ENCODE measurements at places on chromosomes 11 and 22.

DNA sequence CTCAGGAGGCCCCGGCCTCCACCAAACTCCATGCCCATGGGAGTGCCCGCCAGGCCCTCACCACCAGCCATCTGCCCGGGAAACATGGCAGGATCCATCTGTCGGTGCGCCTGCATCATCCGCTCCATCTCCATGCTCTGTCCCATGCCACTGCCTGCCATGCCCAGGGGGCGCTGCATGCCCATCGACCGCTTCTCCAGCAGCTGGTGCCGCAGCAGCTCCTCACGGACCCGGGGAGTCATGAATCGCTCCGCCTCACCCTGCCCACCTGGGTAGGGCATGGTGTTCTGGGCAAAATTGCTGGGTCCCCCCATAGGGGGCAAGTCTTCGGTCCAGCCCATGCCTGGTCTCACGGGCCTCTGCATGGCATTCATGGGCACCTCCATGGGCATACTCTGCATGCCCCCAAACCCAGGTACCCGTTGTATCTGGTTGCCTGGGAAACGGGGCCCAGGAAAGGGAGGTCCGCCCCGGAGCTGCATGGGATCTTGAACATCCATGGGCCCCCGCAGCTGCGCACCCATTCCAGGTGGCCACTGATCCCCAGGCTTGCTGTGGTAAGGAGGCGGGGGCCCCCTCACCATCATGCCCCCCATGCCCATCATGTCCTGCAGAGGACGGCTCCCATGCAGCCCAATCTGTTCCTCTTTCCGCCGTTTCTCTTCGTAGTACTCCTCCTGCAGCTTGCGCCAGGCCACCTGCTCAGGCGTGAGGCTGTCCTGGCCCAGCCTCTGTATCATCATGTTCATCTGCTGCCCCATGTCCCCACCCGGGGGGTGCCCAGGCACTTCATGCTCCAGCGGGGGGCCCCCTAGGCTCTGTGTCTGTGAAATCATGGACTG, 18.0 kb downstream of the CXCR5 start:
- DNase-seq, result no peak

GRCh38 chr11:62071408-62071807, 52.4 kb upstream of the INCENP start:
- DNase-seq, result no peak

- DNase-seq, result no peak
Measured at GRCh38 chr11:12526789-12527188, 147.4 kb upstream of the TEAD1 start.

DNA sequence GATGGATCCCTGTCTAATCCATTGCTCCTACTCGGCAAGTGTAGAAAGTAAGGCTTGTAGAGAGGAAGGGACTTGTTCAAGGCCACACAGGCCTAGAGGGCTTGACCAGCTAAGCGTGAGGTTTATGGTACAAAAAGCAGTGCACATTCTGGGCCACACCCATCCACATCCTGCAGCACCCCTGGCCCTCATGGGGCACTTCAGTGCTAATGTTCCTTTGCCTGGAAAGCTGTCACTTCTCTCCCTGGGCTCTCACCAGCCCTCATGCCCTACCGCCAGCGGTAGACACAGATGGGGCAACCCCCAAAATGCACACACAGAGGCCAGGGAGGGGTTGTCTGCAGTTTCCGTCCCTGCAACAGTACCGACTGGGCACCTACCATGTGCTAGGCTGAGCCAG, 7.1 kb upstream of the MGAT3 start:
- DNase-seq, result no peak

DNA sequence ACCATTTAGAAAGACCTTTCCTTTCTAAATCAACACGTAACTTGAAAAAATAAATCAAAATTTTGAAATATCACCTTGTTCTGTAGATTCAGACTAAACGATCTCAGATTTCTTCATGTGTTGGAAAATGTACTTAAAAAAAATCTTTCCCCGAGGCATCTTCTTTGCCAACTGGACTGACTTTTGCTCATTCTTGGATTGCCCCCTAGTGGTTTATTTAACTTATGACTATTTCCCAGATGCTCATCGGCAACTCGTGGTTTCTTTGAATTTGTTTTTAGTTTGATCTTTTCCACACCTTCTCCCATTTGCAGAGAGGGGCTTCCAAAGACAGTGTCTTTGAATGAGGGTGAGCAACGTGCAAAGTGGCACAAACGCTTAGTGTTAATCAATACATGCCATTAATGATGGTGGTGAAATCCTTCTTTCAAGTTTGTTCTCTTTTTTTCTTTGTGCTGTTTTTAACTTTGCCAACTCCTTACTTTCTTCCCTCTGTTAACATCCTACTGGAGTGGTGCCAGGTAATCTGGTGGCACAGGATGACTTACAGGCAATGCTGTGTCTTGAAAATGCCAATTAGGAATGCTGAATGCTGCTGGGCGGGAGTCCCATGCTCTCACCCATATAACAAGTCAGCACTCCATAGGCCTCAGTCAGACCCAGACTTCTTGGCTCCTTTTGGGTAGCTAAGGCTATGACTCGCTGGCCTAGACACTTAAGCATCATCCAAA, 18.3 kb downstream of the PRSS23 start:
- peak; percentile 60 for DNase-seq

DNA sequence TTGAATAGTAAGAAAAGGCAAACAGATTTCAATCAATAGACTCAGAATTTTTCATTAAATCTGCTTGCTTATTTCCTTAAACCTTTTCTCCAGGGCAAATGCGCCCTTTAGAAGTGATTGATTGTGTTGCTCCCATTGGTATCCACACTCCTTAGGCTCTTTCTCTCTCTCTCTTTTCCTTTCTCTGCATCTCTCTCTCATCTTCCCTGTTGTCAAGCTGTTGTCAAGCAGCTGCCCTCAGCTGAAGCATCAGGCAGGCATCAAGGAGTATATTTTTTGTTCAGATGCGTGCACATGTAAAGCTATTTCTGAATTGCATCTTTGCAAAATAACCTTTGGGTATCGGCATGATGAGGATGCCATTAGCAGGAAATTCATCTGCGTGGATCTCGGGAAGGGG, 107.2 kb upstream of the PLET1 start:
- DNase-seq, result no peak

- DNase-seq, result no peak
Measured at GRCh38 chr11:87879118-87879517, 296.1 kb downstream of the RAB38 start.

GRCh38 chr11:118609380-118610224, 2.2 kb downstream of the PHLDB1 start:
- no peak for DNase-seq

- DNase-seq, result no peak
Measured at GRCh38 chr22:39349506-39349966, 255 bp upstream of the SYNGR1 start.

DNA sequence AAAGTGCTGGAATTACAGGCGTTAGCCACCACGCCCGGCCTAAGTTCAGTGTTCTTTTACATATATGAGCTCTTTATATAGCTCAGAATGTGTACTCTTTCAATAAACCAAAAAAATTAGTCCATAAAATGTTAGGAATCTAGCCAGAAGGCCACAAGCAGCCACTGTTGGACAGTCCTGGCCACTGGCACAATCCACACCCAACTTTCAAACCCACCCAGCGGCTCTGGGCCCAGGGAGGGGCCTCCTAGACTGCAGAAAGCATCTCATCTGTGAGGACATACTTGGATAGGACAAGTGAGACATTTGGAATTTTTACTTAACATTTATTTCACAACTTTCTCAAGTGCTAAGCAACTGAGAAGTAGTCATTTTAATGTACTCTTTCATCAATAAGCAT, 6.4 kb downstream of the PACSIN2 start:
- DNase-seq, result no peak

GRCh38 chr11:113440816-113441215, 34.4 kb downstream of the DRD2 start:
- DNase-seq, result no peak

- DNase-seq, result peak; percentile 27
Measured at GRCh38 chr11:130390071-130390758, 38.2 kb downstream of the ADAMTS8 start.

- no peak for DNase-seq
Measured at GRCh38 chr11:45155627-45156180, 9.3 kb downstream of the PRDM11 start.

- no peak for DNase-seq
Measured at GRCh38 chr22:43288807-43289420, 54.3 kb downstream of the SCUBE1 start.

- no peak for DNase-seq
Measured at GRCh38 chr11:117821431-117821830, 3.1 kb downstream of the FXYD2 start.

- no peak for DNase-seq
Measured at GRCh38 chr11:71527576-71528210, 626 bp downstream of the KRTAP5-7 start.

Data from MV-4-11 (cell line).